ENCODE measurements at places on chromosomes 16 and 17.

- no peak for DNase-seq
Observed at GRCh38 chr17:48523010-48523409, 7.8 kb downstream of the HOXB1 start.

GRCh38 chr16:77782694-77783093, 5.7 kb upstream of the VAT1L start:
- DNase-seq: no peak

DNA sequence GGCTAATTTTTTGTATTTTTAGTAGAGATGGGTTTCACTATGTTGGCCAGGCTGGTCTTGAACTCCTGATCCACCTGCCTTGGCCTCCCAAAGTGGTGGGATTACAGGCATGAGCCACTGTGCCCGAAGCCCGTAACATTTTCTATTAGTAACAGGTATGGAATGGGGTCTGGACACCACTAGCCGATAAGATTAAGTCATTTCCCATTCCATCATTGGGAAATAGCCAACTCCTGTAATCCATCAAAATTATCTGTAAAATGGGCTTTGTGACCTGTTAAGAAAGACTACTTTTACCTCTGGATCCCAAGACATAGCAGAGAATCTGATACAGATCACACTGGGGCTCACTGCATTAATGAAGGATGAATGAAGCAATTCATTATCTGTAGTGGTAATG, 3.9 kb upstream of the LUC7L3 start:
- DNase-seq: no peak

DNA sequence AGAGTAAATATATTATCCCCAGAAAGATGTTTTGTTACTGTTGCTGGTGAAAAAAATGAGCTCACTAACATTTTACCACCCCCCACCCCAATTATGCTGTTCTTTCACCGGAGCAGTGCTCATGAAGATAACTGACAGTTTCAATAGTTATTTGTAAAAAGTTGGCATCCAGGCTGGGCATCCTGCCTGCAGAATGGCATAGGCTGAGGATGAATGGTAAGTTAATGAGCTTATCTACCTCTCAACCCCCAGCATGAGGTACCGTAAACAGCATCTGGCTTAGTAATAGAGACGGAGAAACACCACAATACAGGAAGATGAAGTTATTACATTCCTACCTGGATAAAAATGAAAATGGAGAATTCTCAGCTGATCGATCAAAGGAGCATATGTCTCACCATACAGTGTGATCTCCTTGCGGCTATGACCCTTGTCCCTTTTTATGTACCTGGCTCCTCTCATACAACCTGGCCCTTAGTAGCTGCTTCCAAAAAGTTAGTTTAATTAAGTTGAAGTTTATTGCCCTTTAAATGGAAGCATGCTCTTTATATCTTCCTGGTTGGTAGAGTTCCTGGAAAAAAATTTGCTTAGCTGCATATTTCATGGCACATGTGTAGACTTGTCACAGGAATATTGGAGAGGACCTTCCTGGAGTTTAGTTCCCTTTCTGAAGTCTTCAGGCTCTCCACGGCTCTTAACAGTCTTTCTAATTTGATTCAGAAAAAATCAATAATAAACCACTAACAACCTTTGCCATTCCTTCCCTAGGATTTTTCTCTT, 61.2 kb upstream of the MPHOSPH6 start:
- DNase-seq: no peak

- DNase-seq: no peak
Observed at GRCh38 chr17:55644346-55644745, 78.3 kb downstream of the TMEM100 start.

GRCh38 chr16:56108056-56108471, 83.2 kb upstream of the GNAO1 start:
- no peak for DNase-seq

DNA sequence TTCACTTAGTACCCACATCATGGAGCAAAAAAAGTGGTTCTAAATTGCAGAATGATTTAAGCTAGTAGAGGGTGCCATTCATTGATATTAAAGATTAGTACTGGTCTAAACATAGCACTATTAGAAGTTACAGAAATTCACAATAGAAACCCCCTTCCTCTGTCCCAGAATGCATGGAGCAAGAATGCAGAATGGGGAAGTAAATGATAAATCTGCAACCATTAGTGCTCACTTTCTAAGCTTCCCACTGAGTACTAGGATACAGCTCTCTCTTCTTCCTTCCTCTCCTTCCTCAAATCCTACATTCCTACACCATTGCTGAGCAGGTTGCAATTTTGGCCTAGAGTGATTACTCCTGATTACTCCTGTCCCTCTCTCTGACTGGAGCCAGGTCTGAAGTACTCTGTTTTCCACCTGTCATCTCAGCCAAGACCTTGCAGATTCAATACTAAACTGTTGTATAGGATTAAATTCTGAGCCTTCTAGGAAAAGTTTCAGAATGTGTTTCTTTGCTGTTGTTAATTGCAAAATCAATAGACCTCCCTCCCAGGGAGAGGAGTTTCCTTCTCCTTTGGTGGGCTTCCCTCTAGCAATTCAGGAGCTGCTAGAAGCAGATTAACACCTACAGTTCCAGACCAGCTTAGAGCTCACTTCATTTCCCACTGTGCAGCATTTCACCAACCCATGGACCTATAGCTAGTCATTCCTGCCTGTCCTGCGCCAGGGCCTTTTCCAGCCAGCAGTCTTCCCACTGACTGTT, 165.5 kb upstream of the TBX2 start:
- no peak for DNase-seq

- DNase-seq: peak; percentile 64
Observed at GRCh38 chr16:50273888-50274325, 7.6 kb downstream of the ADCY7 start.

GRCh38 chr17:36614933-36615332, 13.6 kb downstream of the MRM1 start:
- DNase-seq: no peak

GRCh38 chr17:42198897-42199296, 4.6 kb upstream of the GHDC start:
- DNase-seq: no peak

DNA sequence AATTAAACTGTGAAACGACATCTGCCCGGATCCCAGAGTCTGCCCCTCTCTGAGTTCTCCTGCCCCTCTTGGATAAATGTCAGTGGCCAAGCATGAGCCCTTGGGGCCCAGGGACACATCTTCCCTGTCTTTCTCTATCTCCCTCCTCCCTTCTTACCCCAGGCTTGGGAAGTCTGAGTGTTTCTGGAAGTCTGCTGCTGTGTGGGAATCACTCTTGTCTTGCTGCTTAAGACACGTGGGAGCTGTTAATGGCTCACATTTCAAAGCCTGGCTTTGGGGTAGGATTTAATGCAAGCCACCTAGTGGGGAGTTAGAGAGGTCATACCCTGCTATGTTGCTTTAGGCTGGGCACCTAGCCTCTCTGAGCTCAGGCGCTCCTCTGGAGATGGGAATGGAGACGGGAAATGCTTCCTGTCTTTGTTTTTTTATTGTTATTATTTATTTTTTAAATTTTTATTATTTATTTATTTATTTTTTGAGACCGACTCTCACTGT, 218.5 kb upstream of the CIBAR2 start:
- no peak for DNase-seq

DNA sequence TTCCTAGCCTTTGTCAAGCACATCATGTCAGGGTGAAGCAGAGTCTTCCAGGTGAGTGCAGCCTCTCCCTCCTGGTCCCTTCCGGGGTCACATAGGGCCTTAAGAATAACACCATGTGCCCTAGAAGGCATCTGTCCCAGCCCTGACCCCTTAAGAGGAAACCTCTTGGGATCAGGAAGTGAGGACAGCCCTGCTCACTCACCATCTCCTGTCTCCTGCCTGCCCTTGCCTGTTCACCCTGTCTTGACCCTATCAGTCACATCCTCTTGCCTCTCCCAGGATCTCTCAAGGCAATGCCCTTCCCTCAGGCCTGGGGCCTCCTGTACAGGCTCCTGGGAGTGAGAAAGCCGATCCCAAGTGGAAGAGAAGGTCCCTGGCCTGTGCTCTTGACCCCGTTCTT, 13.9 kb downstream of the MYL4 start:
- no peak for DNase-seq

- DNase-seq: no peak
Observed at GRCh38 chr17:6304894-6305612, 129.9 kb downstream of the AIPL1 start.

DNA sequence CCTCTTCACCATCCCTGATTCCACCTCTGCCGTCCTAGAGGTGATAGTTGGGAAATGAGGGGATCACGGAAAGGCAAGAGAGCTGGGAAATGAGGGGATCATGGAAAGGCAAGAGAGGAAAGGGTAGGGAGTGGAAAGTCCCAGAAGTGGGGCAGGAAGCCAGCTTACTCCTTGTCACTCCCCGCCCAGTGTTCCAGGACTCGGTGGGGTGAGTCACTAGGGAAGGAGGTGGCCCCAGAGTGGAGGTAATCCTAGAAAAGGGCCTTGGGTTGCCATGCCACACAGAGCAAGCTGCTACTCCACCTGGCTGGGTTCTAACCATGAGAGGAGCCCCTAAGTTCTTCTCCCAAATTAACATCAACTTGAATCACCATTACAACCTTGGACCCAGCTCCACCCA, 14.8 kb downstream of the ALOXE3 start:
- DNase-seq: no peak
